Stimulated activated CD8-positive, alpha-beta memory T cell treated with anti-CD3 and anti-CD28 coated beads, Interleukin-4, amount 100 ng/mL, for 1 hour (primary cell): ENCODE measurements at places on chromosomes 6 and 20.

DNA sequence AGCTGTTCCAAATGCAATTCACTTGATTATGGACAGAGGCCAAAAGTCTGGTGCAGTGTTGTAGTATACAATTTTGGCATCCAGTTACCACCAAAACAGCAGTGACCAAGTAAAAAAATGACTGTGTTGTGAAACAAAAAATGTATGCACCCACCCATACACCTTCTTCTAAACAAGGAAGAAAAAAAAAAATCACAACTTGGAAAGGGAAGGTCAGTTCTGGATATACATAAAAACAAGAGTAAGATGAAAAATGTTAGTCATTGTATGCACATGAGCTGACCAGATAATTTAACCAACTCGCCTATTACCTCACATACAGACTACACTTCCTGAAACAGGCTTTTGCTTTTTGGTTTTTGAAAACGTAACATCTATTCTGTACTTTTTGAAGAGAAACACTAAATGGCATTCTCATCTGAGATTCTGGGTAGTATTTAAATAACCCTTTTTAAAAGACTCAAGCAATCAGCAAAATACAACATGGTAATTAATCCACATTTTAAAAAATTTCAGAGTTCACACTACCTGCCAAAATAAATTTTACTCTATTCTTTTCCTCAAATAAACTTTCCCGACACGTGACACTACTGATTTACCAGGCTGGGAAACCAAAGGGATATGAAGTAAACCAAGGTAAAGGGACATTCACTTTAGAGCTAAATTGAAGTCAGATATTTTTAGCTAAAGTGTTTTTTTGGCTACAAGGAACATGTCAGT is 141.6 kb upstream of the SHLD1 start:
- DNase-seq = no peak

DNA sequence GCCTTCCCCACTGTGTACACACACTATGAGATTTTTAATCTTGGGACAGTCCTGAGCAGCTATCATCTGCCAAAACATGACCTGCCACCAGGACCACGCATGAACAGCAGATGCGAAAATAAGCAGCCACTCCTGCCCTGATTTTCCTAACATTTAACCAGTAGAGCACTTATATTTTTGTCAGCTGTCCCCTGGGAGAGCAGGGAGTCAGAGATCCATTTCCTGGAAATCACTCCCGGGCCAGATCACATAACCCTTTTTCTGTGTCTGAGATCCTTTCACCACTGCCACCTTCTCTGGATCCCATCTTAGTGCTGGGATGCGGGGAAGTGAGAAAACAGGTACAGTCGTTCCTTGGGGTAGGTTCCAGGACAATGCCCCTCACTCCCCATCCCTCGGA is 5.7 kb downstream of the SDCBP2 start:
- no peak for DNase-seq

DNA sequence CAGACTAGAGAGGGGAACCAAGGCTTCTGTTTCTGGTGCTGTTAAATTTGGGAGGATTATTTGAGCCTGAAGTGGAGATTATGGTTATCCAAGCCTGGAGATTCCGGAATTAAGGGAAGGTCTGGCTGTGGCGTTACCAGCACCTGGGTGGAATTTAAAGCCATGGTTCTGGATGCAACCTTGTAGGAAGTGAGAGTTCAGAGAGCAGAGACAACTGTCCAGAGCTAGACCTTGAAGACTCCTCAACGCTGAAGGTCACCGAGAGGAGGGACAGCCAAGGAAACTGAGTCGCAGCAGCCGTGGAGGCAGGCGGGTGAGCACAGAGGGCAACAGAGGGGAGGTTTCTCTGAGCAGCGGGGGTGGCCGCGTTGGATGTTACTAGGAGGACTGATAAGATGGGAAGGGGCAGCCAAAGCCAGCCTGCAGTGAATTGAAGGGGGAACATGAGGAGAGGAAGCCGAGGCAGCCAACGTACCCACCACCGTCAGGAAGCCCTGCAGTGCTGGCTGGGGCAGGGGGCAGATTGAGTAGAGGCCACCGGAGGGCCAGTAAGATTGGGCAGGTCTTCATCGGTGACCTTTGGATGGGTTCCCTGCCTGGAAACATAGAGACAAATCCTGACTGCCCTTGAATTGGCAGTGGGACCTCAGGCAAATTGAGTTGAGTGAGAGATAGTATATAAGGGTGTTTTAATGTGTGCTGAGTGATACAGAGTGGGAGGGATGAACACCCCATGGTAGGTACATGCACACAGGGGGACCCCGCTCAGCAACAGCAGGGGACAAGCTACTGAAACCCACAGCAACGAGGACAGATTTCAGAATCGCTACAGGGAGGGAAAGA is 90.3 kb downstream of the SNX5 start:
- DNase-seq = no peak

- DNase-seq = no peak
These were observed 131.7 kb downstream of the DNAH8 start for GRCh38 chr6:38846844-38847243.

GRCh38 chr20:44129911-44130718 is 56.9 kb downstream of the JPH2 start:
- no peak for DNase-seq

GRCh38 chr6:115071962-115072361 is 729.1 kb upstream of the HS3ST5 start:
- DNase-seq = no peak
